ENCODE measurements at places on chromosomes 3 and 15.

DNA sequence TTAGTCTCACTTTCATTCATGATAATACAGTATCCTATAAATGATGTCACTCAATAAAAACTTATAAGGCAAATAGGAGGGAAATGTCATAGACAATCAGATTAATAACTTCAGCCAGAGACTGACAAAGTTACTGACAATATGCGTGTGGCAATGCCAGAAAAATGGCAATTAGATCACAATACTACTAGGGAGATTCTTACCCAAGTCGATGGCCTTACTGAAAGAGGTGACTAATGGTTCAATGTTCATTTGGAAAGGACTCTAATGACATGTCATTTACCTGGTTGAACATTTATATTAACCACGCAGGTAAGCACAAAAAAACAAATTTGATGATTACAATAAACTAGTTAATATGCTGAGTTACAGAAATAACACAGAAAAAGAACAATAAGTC, 45.9 kb upstream of the WDR5B start:
- DNase-seq: no peak

GRCh38 chr15:31216215-31216911, 110.3 kb upstream of the KLF13 start:
- DNase-seq: peak; percentile 60

- no peak for DNase-seq
Measured at GRCh38 chr15:68599560-68600071, 20.8 kb downstream of the CORO2B start.

DNA sequence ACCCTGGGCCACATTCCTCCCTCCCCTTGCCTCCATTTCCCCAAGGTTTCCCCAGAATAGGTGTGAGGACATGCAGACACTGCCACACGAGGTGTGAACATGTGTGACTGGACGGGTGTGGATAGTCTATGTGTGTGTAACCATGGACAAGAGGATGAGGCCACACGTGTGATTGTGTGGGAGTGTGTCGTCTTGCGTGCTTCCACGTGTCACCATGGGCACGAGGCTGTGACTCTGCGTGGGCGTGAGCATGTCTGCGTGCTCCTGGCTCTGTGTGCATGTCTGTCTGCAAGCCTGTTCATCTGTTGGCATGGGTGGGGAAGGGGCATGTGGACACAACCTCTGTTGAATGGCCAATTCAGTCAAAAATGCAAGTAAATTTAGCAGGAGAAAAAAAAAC, 6.2 kb upstream of the MYL3 start:
- DNase-seq: no peak

GRCh38 chr3:169659096-169659819, 4.3 kb downstream of the MECOM start:
- DNase-seq: no peak

DNA sequence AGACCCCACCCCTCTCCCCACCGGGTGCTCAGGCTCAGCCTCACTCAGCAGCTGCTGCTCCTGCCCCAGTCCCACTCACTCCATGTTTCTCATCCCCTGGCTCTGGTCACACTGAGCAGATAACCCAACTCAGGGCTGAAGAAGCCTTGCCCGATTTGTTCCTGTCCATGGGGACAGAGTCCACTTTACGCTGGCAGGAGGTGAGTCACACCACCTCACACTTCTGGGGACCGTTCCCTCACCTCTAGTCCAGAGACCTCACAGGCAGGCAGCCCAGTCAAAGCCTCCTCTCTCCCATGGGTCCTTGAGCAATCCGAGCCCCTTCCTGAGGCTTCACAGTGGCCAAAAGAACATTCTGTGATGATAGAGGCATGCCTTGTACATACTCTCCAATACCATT, 1.4 kb downstream of the CIDEC start:
- no peak for DNase-seq

DNA sequence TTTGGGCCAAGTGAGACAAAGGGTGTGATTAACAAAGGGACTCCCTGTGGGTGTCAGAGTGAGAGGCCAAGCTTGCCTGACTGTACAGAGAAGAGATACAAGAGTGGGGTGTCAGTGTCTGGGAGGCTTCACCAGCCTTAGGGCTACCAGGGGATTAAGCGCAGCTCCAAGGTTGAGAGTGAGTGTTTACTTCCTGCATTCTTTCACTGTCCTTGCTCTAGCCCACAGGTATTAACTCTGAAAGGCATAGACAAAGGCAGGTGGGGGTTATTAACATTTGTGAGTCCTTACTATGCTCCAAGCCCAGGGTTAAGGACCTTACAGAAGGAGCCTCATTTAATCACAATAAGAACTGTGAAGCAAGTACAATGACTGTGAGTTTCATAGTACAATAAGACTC, 107.6 kb downstream of the IL20RB start:
- no peak for DNase-seq

DNA sequence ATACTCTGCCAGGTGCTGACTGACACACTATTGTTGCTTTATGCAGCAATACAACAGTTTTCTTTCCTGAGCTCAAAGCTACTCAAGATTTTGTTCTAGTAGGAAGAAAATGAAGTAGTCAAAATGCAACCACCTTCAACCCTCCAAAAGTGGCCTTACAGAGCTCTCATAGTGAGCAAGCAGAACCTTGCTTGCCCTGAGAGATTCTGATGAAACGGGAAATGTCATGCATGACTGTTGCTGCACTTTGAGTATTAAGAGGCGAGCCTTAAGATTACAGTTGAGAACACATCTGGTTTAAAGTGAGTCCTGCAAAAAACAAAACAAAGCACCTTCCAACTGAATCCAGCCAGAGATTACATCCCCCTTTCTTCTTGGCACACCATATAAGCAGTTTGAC, 29.7 kb downstream of the MINDY4B start:
- DNase-seq: peak; percentile 72

- DNase-seq: no peak
Measured at GRCh38 chr15:73270366-73271097, 98.2 kb downstream of the HCN4 start.

DNA sequence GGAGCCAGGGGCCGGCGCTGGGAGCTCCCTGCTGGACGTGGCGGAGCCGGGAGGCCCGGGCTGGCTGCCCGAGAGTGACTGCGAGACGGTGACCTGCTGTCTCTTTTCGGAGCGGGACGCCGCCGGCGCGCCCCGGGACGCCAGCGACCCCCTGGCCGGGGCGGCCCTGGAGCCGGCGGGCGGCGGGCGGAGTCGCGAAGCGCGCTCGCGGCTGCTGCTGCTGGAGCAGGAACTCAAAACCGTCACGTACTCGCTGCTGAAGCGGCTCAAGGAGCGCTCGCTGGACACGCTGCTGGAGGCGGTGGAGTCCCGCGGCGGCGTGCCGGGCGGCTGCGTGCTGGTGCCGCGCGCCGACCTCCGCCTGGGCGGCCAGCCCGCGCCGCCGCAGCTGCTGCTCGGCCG, 1.5 kb downstream of the SMAD6 start:
- DNase-seq: no peak

DNA sequence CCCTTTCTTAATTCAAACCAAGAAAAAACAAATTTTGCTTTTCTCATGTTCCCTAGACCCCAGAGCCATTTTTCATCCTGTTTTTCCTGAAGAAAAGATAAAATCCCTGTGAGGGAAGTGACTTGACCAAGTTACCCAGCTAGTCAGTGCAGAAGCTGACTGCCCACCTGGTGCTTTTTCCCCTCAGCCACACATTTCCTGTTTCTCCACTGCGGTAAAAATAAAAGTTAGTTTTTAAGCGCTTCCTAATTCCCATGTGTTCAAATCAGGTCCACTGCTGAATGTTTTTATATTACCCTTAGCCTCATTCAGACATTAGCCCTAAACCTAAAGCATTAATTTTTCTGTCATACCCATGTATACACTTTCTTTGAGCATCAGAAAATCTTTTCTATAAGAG, 26.1 kb downstream of the PPP2R3A start:
- no peak for DNase-seq

- DNase-seq: no peak
Measured at GRCh38 chr15:39265261-39265660, 315.6 kb upstream of the THBS1 start.

GRCh38 chr15:76994971-76995945, at the start of gene PSTPIP1:
Gene PSTPIP1 (plus strand): TSS chr15:76995126. CDS start chr15:76995574, 448 bp downstream.
- DNase-seq: peak; percentile 85

GRCh38 chr15:33138000-33138399, 56.5 kb downstream of the FMN1 start:
- no peak for DNase-seq

DNA sequence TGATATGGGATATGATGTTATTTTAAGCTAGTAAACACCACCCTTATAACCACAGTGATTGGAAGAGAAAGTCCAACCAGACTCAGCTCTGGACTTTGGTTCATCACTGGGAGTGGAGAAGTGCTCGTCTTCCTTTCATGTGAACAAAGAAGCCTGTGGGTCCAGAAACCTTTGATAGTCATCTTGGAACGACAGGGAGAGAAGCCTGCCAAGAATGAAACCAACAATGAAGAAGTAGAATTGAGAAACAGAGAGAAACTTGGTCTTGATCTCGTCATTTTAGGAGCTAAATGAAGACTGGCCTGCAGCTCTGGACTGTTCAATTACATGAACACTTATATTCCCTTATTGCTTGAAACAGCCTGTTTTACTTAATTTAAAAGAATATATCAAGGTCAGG, 13.1 kb upstream of the SLC35G2 start:
- no peak for DNase-seq

DNA sequence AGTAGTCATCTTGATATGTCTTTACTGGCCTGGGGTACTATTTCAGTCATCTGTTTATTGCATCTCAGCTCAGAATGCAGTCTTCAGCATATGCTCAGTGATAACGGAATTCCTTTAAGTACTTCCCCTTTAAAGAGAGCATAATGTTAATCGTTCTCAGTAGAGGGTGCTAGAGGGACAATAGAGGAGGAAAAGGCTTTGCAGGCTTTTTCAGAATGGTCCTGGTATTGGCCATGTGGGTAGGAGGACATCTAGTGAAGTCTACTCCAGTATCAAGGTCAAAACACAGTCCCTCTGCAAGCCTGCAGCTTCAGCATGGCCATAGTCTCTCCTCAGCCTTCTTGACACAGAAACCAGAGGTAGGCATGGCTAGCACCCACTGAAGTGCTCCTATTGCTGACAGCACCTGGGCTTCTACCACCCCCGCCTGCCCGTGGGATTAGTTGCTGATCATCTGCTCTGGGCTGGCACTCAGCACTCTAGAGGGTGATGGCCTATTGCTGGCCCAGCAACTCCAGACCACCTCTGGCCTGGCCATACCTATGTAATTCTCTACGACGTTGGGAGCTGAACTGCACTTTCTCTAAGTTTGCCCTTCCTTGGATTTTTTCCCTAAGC, 65.4 kb downstream of the KCNH8 start:
- DNase-seq: no peak

- DNase-seq: no peak
Measured at GRCh38 chr15:53434174-53434678, 325.2 kb downstream of the WDR72 start.

DNA sequence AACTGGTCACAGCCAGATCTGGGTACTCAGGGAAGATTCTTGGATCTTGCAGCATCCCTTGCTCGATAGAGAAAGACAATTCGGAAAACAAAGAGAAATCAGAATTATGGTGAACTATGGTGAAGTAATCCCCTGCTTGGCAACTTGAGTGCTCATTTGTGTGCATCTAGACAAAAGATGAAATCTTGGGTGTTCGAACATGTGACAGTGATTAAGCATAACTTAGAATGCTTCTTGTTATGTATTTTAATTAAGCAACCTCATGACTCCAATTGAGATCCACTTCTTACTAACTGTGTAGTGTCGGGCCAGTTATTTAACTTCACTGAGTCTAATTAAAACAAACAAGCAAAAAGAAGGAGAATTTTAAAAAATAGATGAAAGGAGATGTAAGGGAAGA, 56.5 kb downstream of the ZNF385D start:
- no peak for DNase-seq

- DNase-seq: no peak
Measured at GRCh38 chr3:126208606-126209256, 28.3 kb upstream of the ALDH1L1 start.

DNA sequence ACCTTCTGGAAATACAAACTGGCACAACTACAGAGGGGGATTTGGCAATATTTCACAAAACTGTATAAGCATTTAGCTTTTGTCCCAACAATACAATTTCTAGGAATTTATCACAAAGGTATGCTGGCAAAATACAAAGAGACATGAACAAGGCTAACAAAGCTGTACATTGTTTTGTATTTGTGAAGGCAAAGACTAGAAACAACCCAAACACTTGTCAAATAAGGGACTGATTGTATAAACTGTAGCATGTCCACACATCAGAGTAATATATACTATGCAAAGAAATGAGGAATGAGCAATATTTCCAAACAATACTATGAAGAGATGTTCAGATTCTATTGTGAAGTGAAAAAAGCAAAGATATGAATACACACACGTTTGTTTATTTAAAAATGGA, 26.4 kb downstream of the CP start:
- no peak for DNase-seq

GRCh38 chr3:132661101-132661500, 972 bp downstream of the UBA5 start:
- DNase-seq: no peak

DNA sequence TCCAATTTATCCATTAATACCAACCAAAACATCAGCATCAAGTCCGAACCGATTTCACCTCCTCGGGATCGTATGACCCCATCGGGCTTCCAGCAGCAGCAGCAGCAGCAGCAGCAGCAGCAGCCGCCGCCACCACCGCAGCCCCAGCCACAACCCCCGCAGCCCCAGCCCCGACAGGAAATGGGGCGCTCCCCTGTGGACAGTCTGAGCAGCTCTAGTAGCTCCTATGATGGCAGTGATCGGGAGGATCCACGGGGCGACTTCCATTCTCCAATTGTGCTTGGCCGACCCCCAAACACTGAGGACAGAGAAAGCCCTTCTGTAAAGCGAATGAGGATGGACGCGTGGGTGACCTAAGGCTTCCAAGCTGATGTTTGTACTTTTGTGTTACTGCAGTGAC, 20.8 kb downstream of the LYSMD4 start:
- DNase-seq: no peak

GRCh38 chr3:184725176-184725719, 13.4 kb upstream of the MAGEF1 start:
- no peak for DNase-seq

GRCh38 chr15:38414357-38414756, 39.6 kb upstream of the FAM98B start:
- DNase-seq: no peak

GRCh38 chr3:106392915-106393314, 524.1 kb upstream of the CBLB start:
- no peak for DNase-seq

DNA sequence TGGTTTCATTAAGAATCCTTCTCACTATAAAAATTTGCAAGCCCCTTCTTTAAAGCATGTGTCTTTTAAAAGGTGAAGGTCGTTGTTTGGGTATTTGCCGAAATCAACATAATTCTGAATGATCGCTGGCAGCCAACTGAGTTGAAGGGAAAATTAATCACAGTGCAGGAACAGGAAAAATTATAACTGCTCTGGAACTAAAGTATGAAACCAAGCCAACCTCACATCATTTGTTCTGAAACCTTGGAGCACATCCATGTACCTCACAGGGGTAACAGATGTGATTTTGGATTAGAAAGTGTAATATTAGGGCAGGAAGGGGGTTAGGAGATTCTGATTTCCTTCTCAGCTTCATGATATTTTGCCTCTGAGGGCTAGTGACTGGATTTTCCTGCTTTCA, 52.2 kb upstream of the PTX3 start:
- DNase-seq: no peak

- DNase-seq: no peak
Measured at GRCh38 chr3:39362812-39363211, 20.4 kb upstream of the SLC25A38 start.

Measured in activated CD4-positive, alpha-beta T cell treated with anti-CD3 and anti-CD28 coated beads, Interleukin-2, Interleukin-4, amounts not matched to agents 100 ng/mL and 50 ng/mL, durations not matched to agents 16 hours and 8 hours (primary cell).